ENCODE measurements at places on chromosomes 4 and X.
A peak's percentile ranks its signal among the peaks of the same experiment; 100 is the strongest.

DNA sequence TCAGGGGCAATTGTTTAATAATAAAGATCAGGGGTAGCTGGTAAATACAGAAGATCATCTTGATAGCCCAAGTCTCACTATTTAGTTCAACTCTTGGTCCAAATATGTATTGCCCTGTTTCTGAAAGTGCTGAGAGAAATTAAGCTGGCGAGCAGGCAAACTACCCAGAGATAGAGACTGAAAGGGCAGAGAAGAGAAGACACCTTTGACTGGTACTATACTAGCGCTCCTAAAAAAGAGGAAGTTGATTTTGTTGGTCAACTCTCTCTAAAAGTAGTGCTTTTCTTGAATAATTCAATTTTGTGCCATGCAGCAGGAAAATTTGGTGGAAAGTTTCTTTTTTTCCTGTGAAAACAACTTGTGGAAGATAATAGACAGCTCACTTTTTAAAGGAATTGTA lies 64.0 kb downstream of the IGSF1 start:
- no peak for DNase-seq

GRCh38 chrX:48574270-48575266 lies at the start of gene RBM3:
Gene RBM3, plus strand, starts transcription at chrX:48574484. Its CDS starts 697 bp downstream, at chrX:48575181.
- peak; percentile 85 for DNase-seq

GRCh38 chrX:154441984-154442707 lies 1.8 kb upstream of the FAM50A start:
- DNase-seq: no peak

- DNase-seq: no peak
These were observed 25.5 kb downstream of the HPGD start for GRCh38 chr4:174496631-174497432.

GRCh38 chrX:107656978-107657377 lies 28.7 kb downstream of the PRPS1 start:
- DNase-seq: no peak

GRCh38 chr4:2962614-2963174 lies 512 bp downstream of the NOP14 start:
- no peak for DNase-seq

GRCh38 chrX:119187298-119187697 lies 48.8 kb upstream of the PGRMC1 start:
- no peak for DNase-seq

- peak; percentile 50 for DNase-seq
These were observed at the start of gene RHOH for GRCh38 chr4:40196724-40197281. Gene RHOH, plus strand, starts transcription at chr4:40197031. Its CDS starts 46,356 bp downstream, at chr4:40243387.

DNA sequence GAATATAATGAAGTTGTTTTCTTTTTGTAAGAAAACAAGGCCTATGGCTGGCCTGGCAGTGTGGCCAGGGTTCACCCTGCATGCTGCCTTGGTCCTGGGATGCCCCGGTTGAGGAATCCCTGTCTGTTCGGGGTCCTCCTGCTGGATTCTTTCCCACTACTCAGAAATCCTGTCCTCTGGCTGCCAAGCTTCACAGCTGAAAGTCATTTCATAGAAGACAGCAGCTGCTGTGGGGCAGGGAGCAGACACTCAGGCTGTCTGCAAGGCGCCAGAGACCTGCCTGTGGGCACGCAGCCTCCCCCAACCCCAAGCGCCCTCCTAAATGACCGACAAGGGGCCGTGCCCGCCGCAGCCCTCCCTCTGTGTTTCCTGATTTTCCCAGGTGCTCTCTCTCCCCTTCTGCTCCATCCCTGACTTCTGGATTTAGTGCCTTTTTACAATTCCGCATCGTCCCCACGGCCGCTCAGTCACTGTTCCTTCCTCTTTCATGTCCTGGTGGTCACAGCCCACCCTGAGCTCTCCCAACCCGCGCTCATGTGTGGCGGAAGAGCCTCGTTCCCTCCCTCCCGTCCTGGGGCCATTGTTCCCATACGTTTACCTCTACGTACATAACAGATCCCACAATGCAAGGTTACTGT lies 27.5 kb downstream of the ZFYVE28 start:
- no peak for DNase-seq

- no peak for DNase-seq
These were observed 209.9 kb upstream of the ETNPPL start for GRCh38 chr4:108972613-108973283.

DNA sequence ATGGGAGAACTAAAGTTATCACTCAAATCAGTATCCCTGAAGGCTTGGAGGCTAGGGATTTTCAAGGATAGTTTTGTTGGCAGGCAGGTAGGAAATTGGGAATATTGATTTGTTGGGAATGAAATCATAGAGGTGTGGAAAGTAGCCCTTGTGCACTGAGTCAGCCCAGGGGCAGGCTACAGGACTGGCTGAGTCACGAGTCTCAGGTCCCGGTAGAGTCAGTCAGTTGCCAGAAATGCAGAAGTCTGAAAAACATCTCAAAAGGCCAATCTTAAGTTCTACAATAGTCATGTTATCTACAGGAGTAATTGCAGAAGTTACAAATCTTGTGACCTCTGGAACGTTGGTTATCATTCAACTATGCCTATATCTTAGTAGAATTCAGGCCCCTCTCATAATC lies 153.1 kb downstream of the GC start:
- DNase-seq: no peak

Data from GM10248 (cell line).